ENCODE measurements at places on chromosomes 3 and 15. TPM values are rescaled to one million over a fixed set of nuclear protein-coding genes. Genes with fewer than 3 reads are reported as not detected.

Gene GCNT3
- total RNA-seq, result not detected

Gene ITIH4
- total RNA-seq, result 32.6 TPM

Gene CAPN7
- total RNA-seq, result 101 TPM

Gene CNTN4
- total RNA-seq, result not detected

Gene CHRNB4
- total RNA-seq, result not detected

Gene GHRL
- 1.3 TPM for total RNA-seq

Gene SH2D7
- total RNA-seq, result not detected

Gene CA12
- total RNA-seq, result not detected

Gene C3orf49
- total RNA-seq, result not detected

Gene KLHL40
- total RNA-seq, result not detected

Gene TM4SF18
- total RNA-seq, result not detected

Data from naive thymus-derived CD8-positive, alpha-beta T cell (primary cell).